Activated CD4-positive, CD25-positive, alpha-beta regulatory T cell treated with anti-CD3 and anti-CD28 coated beads, Interleukin-2, amount 50 U/mL, for 24 hours (primary cell): ENCODE measurements at places on chromosomes 3 and 15.
A peak's percentile ranks its signal among the peaks of the same experiment; 100 is the strongest.

- no peak for ATAC-seq
Measured at GRCh38 chr15:60859996-60860494, 369.1 kb downstream of the RORA start.

DNA sequence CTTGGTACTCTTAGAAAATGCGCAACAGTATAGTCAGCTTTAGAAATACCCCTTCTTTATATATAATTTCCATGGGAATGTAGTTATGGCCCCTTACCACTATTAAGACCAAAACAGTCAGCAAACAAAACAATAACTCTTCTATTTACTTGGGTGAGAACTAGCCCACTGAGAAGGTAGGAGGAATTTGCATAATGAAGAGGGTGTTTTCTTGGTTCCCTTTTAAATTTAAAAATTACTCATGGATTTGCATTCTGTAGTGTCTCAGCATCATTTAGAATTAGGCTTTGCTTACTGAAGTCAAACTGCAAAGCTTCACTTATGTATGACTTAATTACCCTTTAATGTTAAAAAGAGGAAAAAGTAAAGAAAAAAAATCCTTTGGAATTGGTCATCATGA is 350.8 kb downstream of the PTPRG start:
- no peak for ATAC-seq

GRCh38 chr3:76871655-76872054 is 168.2 kb upstream of the ROBO2 start:
- no peak for ATAC-seq

GRCh38 chr15:101162701-101163483 is 89.0 kb downstream of the CHSY1 start:
- ATAC-seq = no peak

GRCh38 chr3:150635526-150635925 is 32.4 kb downstream of the SELENOT start:
- ATAC-seq = peak; percentile 53
